Hematopoietic multipotent progenitor cell (in vitro differentiated cells): ENCODE measurements at places on chromosomes 5 and 9.

- no peak for DNase-seq
Measured at GRCh38 chr5:143200781-143201398, 202.6 kb downstream of the NR3C1 start.

GRCh38 chr5:80125962-80126480, 90.9 kb downstream of the THBS4 start:
- no peak for DNase-seq

GRCh38 chr5:135227064-135228022, 171.7 kb downstream of the MACROH2A1 start:
- DNase-seq = no peak

DNA sequence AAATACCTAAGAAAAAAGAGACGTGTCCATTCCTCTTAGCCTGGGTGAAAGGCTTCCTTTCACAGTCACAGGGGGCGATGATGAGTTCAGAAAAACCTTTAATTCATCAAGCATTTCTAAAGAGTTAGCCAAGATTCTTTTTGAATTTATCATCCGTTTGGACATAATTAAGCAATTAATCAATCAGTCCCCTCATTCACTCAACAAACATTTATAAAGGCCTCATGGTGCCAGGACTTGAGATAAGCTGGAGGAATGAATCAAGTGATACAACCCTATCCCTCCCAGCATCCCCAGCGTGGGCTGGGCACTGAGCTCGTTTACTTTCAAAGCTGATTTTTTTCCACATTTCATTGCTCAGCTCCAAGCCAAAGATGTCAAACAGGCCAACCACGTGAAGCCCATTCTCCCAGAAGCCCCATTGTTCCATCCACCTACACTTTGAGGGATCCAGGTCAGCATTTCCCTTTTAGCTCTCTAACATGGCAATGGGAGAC, 140.5 kb downstream of the SLIT3 start:
- no peak for DNase-seq

DNA sequence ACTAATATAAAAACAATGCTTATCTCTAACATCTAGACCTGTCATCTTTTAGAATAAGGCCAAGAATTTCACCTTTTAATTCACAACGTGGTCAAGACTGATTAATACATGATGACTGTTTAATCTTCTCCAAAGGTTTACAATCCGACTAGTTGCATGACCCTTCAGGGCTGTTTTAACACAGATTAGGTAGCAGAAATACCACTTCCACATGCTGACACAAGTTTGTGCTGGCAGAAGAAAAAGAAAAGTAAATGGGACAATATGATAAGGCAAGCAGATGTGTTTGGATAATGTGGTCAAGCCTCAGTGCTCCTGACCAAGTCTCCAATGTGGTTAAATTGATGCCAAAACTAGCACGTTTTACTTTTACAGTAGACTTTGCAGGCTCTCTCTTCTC, 31.1 kb downstream of the SEMA6A start:
- DNase-seq = no peak
